AG09319 (cell line): ENCODE measurements at places on chromosomes 1 and 21.

- DNase-seq, result no peak
Observed at GRCh38 chr1:181149326-181150125, 61.0 kb downstream of the IER5 start.

GRCh38 chr1:31674626-31675025 is 29.2 kb downstream of the COL16A1 start:
- no peak for DNase-seq

DNA sequence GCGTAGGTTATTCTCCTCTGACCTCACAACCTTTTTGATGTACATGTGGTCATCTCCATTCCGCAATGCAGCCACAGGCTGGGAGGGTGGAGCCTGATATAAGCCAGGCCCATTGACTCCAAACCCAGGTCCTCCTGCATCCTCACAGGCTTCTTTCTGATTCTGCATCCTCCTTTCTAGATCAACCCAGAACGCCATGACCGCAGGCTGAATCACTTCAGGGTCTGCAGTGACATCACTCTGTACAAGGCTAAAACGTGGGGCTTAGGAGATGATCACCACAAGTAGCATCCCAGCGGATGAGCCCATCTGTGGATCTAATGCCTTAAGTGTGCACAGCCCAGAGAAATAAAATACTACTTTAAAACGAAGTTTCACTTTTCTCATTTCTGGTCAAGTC is 16.1 kb downstream of the EBNA1BP2 start:
- DNase-seq, result no peak

DNA sequence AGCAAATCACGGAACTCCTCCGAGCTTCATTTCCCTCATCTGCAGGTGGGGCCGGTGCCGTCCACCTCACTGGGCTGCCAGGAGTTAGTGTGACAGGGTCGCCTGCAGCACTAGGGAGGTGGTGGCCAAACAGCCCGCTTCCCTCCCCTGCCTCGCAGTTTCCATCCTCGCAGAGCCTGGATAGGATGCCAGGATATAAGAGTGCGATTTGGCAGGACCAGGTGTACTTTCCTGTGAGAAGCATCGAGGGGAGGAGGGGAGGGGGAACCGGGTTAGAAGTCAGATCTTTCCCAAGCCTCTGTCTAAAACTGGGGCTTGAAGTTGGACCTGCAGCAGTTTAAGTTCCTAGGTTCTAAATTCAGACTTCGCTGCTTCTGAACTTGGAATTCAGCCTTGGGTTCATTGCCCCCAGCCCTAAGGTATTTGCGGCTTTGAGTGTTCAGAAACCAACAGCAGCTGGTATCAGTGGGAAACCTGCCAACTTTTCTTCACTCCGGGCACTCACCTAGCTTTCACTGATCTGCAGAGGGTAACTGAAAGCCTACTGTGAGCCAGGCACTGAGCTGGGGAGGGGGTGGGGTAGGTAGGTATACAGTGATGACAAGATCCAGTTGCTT is 1.7 kb upstream of the JUN start:
- no peak for DNase-seq

DNA sequence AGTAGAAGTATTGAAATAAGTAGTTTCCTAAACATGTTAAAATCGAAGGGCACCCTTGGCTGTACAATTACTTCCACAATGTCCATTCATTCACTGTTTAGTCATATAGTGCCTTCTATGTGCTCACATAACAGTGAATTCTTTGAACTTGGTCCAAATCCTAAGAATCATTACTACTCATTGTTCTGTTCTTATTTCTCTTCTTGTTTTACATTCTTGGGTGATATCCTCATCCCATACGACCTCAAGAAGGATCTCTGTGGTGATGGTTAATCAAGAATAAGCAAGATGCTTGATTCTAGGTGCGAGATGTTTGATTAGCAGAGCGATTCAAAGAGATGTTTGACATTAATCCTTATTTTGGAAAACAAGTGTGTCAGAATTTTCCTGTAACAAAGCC is 667.4 kb upstream of the ZP4 start:
- no peak for DNase-seq

DNA sequence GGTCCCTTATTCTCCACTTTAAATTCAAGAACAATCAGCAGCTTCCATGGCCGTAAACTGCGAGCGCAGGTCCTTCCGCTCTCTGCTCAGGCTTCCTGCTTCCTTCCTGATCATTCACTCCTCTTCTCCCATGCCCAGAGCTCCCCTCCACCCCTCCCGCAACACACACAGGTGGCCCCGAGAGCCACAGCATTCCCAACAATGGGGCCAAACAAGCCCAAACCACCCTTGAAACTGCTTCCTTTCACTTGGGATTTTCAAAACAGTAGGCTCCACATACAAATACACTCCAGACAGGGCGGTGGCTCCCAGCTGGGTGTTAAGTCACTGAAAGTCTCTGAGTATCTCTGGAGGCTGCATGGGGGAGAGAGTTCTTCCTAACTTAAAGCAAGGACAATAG is 11.4 kb downstream of the FAM89A start:
- DNase-seq, result no peak

GRCh38 chr1:152348447-152348846 is 11.4 kb downstream of the FLG2 start:
- DNase-seq, result no peak

- DNase-seq, result no peak
Observed at GRCh38 chr1:234779160-234779538, 169.2 kb upstream of the IRF2BP2 start.

- DNase-seq, result no peak
Observed at GRCh38 chr1:19250629-19251304, 557 bp downstream of the EMC1 start.

- no peak for DNase-seq
Observed at GRCh38 chr21:45471525-45472221, 66.7 kb downstream of the COL18A1 start.

GRCh38 chr1:46423574-46424240 is 29.6 kb downstream of the FAAH start:
- no peak for DNase-seq

GRCh38 chr1:109762039-109762585 is 1.6 kb downstream of the EPS8L3 start:
- DNase-seq, result no peak

- no peak for DNase-seq
Observed at GRCh38 chr1:165420655-165421054, 24.3 kb downstream of the RXRG start.

GRCh38 chr1:194055536-194055935 is 869.1 kb upstream of the B3GALT2 start:
- DNase-seq, result no peak

- peak; percentile 25 for DNase-seq
Observed at GRCh38 chr1:163315773-163316374, 5.9 kb upstream of the NUF2 start.

DNA sequence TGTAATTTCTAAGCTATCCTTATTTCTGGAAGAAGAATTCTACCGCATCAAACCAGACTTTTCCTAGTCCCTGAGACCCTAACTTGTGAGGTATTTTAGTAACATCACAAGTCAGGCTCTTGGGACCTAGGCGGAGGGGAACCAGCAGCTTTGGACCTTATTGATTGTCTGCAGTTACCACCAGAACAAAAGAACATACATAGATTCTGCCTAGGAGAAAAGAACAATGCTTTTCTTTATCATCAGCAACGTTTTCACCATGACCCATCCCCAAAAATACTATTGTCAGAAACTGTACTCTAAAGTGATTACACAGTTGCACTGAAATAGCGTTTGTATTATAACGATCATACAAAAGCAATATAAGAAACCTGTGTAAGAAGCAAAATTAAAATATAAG is 860.4 kb downstream of the USP25 start:
- DNase-seq, result no peak

DNA sequence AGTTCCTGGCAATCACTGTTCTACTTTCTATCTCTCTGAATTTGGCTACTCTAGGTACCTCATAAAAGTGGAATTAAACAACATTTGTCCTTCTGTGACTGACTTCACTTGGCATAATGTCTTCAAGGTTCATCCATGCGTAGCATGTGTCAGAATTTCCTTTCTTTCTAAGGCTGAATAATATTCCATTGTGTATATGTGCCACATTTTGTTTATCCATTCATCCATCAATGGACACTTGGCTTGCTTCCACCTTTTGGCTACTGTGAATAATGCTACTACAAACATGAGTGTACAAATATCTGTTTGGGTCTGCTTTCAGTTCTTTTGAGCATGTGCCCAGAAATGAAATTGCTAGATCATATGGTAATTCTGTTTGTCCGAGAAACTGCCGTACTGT is 14.7 kb downstream of the CACHD1 start:
- DNase-seq, result no peak

DNA sequence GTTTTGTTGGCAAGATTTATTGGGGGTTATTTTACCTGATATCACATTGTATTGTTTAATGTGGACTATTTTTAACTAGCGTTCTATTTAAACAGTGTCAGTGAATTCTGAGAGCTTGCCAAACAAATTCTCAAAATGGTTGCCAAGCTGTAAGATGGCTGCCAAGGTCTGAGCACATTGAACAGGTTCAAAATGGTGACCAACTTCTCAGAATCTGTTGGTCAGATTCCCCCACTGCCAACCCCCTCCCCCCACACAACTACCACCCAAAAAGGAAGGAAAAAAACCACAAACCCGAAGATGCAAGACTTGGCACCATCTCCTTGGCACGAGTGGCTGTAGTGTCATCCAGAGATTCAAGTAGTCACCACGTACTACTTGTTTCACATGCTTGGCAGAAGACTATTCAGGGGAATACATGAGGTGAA is 159.1 kb downstream of the NFIA start:
- no peak for DNase-seq

DNA sequence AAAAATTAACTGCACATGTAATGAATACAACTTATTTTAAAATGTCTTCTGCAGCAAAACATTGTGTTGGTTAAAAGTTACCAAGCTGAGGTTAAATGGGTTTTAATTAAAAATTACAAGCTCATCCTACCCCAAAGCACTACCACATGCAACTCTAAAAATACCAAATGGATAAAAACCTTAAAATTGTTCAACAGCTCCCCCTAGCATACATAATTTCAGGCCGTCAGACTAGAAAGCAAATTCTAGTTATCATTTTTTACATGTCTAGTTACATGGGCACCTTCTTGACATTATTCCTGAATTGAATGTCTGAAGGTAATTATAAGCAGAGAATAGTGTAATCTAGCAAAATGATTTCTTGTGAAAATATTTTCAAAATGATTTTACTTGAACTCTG is 176.5 kb downstream of the C1orf21 start:
- DNase-seq, result peak; percentile 8

DNA sequence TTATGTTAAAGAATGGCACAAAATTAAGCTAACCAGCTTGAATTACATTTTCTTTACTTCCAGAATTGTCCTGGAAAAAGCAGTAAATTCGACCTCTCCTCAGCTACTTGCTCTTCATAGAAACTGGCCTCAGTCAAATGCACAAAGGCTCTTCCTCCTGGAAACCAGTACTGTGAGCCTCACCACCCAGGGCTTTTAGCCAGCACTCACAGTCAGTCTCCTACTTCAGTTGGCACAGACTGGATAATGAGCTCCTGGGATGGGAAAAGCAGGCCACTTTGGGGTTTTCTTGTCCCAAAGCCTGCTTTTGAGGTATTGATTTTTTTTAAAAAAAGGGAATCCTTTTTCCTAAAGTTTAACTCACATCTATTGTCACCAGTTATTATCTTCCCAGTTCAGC is 40.4 kb downstream of the SCYL3 start:
- no peak for DNase-seq

GRCh38 chr1:203660931-203661484 is 34.4 kb downstream of the ATP2B4 start:
- DNase-seq, result no peak

DNA sequence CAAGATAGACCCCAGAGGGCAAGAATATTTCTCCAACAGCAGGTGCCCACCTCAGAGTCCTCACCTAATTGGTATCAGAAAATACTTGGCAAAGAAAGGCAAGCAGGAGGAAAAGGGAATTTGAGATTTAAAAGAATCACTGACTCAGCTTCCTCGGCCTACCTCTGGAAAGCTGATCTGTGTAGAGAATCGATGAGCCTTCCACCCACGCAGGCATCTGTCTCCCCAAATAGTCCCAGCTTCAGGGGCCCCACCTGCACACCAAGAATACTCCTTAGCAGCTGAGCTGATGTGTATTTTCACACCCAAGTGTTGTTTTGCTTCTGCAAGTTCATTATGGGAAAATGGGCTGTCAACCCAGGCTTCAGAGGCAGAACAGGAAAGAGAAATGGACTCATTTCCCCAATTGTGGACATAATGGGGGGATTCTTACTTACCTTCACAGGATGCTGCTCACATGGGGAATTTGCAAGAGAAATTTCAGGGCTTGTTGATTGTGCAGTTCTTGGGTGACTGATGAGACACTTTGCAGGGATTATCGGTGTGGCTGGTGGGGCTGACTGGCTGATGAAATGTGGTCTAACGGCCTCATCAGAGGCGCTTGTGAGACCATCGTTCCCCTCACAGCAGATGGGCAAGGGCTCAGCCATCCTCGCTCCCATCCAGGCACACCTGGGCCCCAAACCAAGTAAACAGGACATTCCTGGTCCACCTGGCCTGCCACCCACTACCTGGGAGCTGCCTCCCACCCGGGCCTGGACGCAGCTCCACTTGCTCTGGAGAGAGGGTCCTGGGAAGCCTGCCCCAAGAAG is 436.3 kb downstream of the PTPRU start:
- no peak for DNase-seq

DNA sequence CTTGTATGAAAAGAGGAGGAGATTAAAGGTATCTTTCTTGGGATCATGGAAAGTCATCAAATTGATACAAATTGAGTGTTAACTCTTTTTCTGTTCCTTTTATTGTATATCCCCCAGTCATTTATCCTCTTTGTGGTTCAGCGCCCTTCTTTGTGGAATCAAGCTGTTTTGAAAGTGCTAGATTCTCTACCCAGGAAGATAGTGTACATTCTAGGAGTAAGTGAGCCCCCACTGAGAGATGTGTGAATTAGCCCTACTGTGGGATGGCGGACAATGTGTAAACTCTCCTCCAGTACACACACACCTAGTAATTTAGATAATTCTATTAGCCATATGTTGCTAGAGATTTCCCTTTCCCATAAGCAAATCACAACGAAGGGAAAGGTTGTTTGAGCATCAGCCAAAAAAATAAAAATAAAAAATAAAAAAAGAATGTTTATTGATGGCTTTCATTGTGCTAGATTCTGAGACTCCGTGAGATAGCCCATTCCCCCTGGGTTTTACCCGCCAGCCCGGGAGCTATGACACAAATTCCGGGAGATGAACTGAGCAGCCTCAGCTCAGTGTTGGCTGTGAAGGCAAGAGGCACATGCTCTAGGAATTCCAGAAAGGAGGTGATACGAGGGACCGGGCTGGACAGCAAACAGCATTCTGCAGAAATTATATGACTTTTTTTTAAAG is 378.4 kb upstream of the RUNX1 start:
- no peak for DNase-seq

GRCh38 chr21:16587141-16587581 is 857.4 kb downstream of the USP25 start:
- no peak for DNase-seq

- DNase-seq, result no peak
Observed at GRCh38 chr1:16158993-16159831, 3.3 kb upstream of the EPHA2 start.

- DNase-seq, result no peak
Observed at GRCh38 chr1:197781968-197782721, 6.9 kb upstream of the DENND1B start.
